Lung (tissue), 17 donors: ENCODE measurements at places on chromosomes 7 and 10.

GRCh38 chr10:21637795-21638194 is 103.8 kb downstream of the MLLT10 start:
- DNase-seq, result no peak
- H3K4me1 ChIP-seq, result peaks cover 4% of the 10 kb centered on the region
- no peak overlapping the region for H3K27ac ChIP-seq
- H3K36me3 ChIP-seq, result peaks cover 12% of the 10 kb centered on the region
- H3K27me3 ChIP-seq, result no peaks in the 10 kb centered on the region

- H3K4me3 ChIP-seq, result peak within 1 kb of the TSS; percentile 72
- H3K27me3 ChIP-seq, result no peaks in the 10 kb centered on the region
- peak; percentile 33 for DNase-seq
Measured at GRCh38 chr7:101817471-101818286, at the start of gene CUX1. CUX1 (plus strand) TSS chr7:101817626; CDS start chr7:101817640, 14 bp downstream.

DNA sequence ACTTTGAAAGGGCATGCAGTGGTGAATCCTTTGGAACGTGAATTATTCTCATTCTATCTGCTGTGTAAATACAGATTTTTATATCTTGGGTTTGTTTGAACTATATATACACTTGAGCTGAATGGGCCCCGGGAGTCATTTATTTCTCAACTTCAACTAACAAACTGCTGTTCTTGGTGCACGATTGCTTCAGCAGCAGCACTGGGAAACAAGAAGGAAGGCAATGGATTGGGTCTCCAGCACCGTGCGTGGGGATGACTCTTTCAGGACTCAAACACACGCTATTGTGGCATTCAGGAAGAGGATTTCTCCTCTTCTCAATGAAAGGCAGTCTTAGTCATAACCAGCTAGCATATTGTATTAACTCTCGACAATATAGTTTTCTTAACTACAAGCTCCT is 226.0 kb upstream of the NFE2L3 start:
- H3K4me3 ChIP-seq, result no peak overlapping the region
- no peaks in the 10 kb centered on the region for H3K4me1 ChIP-seq
- H3K27ac ChIP-seq, result no peak overlapping the region
- DNase-seq, result no peak

GRCh38 chr7:70799841-70800405 is 332.0 kb upstream of the GALNT17 start:
- H3K27me3 ChIP-seq, result no peaks in the 10 kb centered on the region
- no peak overlapping the region for H3K4me3 ChIP-seq
- H3K4me1 ChIP-seq, result no peaks in the 10 kb centered on the region
- no peak for DNase-seq
- H3K36me3 ChIP-seq, result no peaks in the 10 kb centered on the region
- H3K27ac ChIP-seq, result no peak overlapping the region

DNA sequence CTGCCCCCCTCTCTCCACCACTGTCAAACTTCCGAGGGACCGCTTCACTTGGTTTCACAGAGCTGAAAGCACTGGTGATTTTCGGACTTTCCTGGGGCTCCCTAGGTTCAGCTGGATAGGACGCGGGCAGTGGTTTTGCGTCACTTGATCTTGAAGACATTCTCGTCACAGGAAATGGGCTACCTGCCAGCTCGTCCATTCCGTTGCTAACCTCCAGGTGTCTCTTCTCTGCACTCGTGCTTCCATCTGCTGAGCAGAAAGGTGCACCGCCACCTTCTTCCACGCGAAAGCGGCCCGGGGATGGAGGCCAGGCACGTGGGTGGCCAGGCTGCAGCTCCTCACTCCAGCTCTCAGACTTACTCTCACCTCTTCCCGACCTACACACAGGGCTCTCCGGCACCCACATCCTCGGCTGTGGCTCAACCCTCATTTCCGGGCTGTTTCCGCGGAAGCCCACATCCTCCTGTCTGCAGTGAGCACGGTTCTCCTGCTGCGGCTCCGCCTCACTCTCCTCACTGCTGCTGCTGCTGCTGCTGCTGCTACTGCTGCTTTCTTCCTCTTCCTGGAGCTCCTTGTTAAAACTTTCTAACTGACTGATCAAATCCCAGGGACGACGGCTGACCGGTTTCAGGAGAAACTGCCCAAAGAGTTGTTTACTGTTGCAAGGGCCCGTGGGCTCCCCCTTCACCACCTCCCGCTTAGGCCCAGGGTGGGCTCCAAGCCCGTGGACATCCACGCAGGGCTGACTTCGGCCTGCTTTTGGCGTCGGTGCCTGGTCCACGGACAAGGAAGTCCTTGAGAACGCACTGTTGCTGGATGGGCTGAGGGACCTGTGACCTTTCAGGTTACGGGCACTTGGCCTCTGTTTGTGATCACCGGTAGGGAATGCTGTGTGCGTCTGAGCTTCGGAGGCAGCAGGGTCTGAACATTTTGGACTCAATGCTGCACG is 32.1 kb downstream of the JCAD start:
- peak overlapping the region; percentile 80 for H3K27ac ChIP-seq
- H3K36me3 ChIP-seq, result no peaks in the 10 kb centered on the region
- H3K4me1 ChIP-seq, result peaks cover 14% of the 10 kb centered on the region
- DNase-seq, result peak; percentile 48
- no peaks in the 10 kb centered on the region for H3K27me3 ChIP-seq
- H3K4me3 ChIP-seq, result no peak overlapping the region

DNA sequence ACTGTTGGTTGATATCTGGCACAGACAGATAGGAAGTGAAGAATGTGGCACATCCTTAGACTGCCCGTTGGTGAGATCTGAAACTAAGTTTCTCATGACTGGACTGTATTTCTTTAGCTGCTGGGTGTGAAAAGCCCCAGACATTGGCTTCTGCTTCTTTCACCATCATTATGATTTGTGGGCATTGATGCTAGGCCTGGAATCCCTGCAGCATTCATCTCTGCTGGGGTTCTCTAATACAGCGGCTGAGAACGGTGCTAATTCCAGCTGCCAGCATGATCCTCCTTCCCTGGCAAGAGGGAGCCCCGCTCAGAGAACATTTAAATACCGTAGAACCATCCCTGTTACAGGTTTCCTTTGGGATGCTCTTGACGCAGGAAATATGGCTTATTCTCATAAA is 26.2 kb downstream of the RBM20 start:
- no peaks in the 10 kb centered on the region for H3K4me1 ChIP-seq
- no peak overlapping the region for H3K27ac ChIP-seq
- H3K27me3 ChIP-seq, result peaks cover 55% of the 10 kb centered on the region
- no peak for DNase-seq

DNA sequence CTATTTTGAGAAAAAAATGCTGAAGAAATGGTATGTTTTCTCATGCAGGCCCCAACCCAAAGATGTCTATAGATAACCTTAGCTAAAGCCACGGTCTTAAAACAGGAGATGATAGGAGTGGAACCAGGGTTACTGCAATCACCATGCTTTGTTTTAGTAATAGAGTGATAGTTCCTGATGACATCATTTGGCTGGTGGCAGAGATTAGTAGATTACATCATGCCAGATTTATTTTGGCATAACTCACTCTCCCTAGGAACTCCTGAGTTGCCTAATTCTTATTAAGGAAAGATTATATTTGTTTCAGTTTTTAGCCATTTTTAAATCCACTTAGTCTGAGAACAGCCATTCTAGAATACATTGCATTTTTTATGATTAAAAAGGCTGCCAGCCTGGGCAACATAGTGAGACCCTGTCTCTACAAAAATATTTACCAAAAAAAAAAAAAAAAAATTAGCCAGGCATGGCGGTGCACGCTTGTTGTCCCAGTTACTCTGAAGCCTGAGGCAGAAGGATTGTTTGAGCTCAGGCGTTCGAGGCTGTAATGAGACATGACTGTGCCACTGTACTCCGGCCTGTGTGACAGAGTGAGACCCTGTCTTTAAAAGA is 17.8 kb downstream of the ENO4 start:
- no peak for DNase-seq
- H3K27ac ChIP-seq, result no peak overlapping the region
- peaks cover 1% of the 10 kb centered on the region for H3K4me1 ChIP-seq
- H3K36me3 ChIP-seq, result no peaks in the 10 kb centered on the region
- H3K4me3 ChIP-seq, result no peak overlapping the region

GRCh38 chr10:92692697-92693533 is 3.2 kb downstream of the HHEX start:
- H3K27ac ChIP-seq, result no peak overlapping the region
- H3K4me1 ChIP-seq, result no peaks in the 10 kb centered on the region
- peak; percentile 23 for DNase-seq
- H3K27me3 ChIP-seq, result peaks cover 74% of the 10 kb centered on the region
- peak overlapping the region; percentile 55 for H3K4me3 ChIP-seq
- no peaks in the 10 kb centered on the region for H3K36me3 ChIP-seq

DNA sequence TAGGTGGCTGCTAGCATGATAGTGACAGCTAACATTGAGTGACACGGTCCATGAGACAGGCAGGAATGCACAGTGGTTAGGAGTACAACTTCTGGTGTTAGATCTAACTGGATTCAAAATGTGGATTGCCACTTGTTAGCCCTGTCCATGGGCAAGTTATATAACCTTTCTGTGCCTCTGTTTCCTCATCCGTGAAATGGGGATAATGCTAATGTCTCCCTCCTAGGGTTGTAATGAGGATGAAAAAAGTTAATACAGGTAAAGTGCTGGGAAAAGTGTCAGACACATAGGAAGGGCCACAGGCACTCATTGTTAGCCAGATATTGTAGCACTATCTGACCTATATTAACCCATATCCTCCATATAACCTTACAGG is 41.8 kb downstream of the TACR2 start:
- H3K4me1 ChIP-seq, result peaks cover 3% of the 10 kb centered on the region
- peaks cover 16% of the 10 kb centered on the region for H3K36me3 ChIP-seq
- no peaks in the 10 kb centered on the region for H3K27me3 ChIP-seq
- H3K4me3 ChIP-seq, result no peak overlapping the region

GRCh38 chr7:155213955-155214740 is 83.5 kb upstream of the INSIG1 start:
- H3K4me3 ChIP-seq, result no peak overlapping the region
- H3K4me1 ChIP-seq, result no peaks in the 10 kb centered on the region
- H3K27me3 ChIP-seq, result no peaks in the 10 kb centered on the region
- peak; percentile 33 for DNase-seq
- no peak overlapping the region for H3K27ac ChIP-seq

DNA sequence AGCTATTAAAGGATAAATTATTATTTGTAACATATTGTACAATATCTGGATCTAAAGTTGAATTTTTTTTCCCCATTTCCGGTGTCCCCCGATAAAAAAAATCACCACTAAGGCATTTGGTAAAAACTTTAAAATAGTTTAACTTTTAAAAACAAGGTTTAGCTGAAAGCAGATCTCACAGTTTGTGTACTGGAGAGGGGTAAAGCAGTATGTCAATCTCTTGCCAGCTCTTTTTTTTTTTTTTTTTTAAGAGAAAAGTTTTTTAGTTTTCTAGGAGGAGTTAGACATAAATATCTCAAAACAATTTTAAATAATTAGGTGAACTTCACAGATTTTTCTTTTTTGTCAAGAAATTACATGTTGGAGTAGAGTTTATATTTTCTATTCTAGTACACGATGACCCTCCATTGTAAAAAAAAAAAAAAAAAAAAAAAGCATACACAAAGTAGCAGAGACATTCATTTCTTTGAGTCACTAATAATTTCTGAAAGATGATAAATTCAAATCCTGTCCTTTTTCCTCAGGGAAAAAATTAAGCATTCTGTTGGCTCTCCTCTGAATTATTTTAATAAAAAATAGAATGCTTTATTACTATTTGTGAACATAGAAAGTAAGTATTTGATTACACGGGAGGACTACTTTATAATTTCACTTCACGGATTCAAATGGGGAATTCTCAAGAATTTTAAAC is 1.9 kb upstream of the HBP1 start:
- no peak for DNase-seq
- no peaks in the 10 kb centered on the region for H3K27me3 ChIP-seq
- peaks cover 1% of the 10 kb centered on the region for H3K36me3 ChIP-seq
- no peak overlapping the region for H3K27ac ChIP-seq

- H3K36me3 ChIP-seq, result no peaks in the 10 kb centered on the region
- H3K27me3 ChIP-seq, result no peaks in the 10 kb centered on the region
- no peaks in the 10 kb centered on the region for H3K4me1 ChIP-seq
- DNase-seq, result no peak
Measured at GRCh38 chr7:133773601-133774000, 353.5 kb upstream of the LRGUK start.

DNA sequence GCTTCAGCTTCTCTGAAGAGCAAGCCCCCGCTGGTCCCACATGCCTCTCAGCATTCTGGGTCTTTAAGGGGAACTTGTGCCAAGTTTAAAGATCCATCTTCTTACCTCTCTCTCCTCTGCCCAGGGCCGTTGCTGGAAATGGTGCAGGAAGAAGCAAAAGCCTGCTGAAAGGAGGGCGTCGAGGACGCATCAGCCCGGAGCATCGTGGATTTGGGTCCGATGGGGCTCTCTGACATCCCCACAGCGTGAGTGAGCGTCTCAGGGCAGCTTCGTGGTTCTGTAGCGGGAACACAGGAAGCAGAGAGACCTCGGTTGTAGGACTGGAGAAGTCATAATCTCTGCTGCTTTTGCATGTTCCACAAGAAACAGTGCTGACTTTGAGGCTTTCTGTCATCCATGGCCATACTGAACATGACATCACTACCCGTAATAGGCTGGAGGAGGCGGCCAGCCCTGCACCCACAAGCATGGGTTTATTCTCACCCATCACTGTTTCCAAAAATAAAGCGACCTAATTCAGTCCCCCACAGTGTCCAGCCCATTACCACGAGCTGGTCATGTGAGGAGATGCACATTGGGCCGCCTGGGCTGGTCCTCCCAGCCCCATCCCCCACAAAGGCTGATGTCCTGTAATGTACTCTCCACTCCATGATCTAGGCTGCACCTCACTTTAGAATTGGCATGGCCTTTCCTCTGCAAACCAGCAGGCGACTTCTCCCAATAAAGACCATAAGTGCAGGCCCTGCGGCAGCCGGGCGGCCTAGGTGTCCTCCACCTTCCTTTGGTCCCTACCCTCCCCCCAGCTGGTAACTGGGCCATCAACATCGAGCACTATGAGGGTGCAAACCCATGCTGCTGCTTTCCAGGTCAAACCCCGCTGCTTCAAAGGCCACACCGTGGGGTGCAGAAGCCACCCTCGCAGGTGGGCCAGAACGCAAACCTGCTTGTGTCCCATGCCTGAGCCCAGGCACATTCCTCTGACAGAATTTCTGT is 276.9 kb downstream of the TNS3 start:
- peaks cover 3% of the 10 kb centered on the region for H3K4me1 ChIP-seq
- no peak for DNase-seq
- H3K27me3 ChIP-seq, result no peaks in the 10 kb centered on the region
- no peak overlapping the region for H3K4me3 ChIP-seq
- H3K36me3 ChIP-seq, result peaks cover 36% of the 10 kb centered on the region

DNA sequence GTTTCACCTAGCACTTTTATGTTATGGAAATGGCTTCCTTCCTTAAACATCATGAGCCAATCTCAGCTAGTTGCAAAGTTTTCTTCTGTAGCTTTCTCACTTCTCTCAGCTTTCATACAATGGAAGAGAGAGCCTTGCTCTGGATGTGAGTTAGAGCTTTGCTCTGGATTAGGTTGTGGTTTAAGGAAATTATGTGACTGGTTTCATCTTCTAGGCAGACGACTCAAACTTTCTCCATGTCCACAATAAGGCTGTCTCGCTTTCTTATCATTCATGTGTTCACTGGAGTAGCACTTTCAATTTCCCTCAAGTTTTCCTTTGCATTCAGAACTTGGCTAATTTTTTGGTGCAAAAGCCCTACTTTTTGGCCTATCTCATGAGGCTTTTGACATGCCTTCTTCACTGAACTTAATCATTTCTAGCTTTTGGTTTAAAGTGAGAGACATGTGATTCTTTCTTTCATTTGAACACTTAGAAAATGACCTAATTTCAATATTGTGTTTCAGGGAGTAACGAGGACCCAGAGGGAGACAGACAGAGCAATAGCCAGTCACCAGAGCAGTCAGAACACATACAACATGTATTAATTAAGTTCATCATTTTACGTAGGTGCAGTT is 49.8 kb downstream of the CNOT4 start:
- H3K27ac ChIP-seq, result no peak overlapping the region
- H3K36me3 ChIP-seq, result no peaks in the 10 kb centered on the region
- H3K4me3 ChIP-seq, result no peak overlapping the region
- H3K4me1 ChIP-seq, result peaks cover 12% of the 10 kb centered on the region
